Activated naive CD8-positive, alpha-beta T cell treated with anti-CD3 and anti-CD28 coated beads, Interleukin-2, amount 50 U/mL, for 16 hours (primary cell): ENCODE measurements at places on chromosomes 5 and 9.

DNA sequence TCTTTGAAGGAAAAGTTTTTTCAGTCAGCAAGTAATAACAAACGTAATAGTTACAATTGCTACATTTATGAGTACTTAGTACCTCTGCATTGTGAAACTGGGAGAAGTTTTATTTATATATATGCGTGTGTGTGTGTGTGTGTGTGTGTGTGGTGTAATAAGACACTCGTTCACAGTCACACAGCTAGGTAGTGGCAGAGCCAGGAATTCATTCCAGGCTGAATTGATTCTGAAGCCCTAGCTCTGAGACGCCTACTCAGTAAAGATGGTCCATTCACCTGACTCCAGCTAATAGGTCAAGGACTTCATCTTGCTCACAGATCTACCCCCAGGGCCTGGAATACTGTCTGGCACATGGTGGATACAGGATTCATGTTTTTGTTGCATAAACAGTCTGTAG lies 13.6 kb upstream of the CAST start:
- DNase-seq = no peak

DNA sequence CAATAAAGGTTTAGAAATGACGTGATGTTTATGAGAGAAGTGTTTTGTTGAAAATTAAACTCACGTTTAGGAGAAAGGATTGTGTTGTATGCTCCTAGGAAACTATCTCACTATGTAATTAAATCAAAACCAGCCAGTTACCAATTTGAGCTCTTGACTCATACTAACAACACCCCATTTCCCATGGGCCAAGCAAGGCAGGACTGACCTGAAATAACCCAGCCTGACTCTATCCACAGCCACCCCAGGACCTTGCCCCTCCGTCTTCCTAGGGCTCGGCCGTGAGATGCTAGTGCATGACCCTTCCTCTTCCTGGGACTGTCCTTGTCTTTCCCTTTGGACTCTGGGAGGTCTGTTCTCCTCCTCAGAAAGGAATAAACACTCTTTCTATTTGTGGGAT lies 16.4 kb downstream of the TLR4 start:
- DNase-seq = no peak

DNA sequence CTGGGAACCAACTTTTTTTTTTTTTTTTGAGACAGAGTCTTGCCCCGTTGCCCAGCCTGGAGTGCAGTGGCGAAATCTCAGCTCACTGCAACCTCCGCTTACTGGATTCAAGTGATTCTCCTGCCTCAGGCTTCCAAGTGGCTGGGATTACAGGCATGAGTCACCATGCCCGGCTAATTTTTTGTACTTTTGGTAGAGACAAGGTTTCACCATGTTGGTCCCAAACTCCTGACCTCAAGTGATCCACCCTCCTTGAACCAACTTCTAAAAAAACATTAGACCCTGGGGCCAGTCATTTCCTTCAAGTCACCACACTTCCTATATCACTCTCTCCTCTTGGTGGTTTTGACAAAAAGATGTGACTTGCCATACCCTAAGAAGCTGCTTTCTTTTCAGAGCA lies 10.9 kb upstream of the SHROOM1 start:
- no peak for DNase-seq

DNA sequence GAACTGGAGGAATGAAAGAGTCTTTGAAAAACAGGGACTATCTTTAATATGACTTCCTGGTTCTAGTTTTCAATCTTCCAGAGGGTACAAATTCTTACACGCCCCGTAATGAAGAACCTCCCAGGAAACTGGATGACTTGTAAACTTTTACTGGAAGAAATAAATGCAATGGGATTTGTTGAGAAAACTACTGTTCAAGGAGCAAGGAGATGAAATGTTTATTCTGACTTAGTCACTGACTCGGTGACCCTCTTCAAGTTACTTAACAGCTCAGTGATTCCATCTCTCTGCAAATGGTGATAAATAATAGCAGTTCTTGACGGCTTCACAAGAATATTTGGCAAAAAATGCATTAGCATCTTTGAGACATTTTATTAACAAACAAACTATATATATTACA lies 858.6 kb downstream of the PTPRD start:
- no peak for DNase-seq

GRCh38 chr5:8436924-8437323 lies 568.0 kb downstream of the MTRR start:
- DNase-seq = no peak

DNA sequence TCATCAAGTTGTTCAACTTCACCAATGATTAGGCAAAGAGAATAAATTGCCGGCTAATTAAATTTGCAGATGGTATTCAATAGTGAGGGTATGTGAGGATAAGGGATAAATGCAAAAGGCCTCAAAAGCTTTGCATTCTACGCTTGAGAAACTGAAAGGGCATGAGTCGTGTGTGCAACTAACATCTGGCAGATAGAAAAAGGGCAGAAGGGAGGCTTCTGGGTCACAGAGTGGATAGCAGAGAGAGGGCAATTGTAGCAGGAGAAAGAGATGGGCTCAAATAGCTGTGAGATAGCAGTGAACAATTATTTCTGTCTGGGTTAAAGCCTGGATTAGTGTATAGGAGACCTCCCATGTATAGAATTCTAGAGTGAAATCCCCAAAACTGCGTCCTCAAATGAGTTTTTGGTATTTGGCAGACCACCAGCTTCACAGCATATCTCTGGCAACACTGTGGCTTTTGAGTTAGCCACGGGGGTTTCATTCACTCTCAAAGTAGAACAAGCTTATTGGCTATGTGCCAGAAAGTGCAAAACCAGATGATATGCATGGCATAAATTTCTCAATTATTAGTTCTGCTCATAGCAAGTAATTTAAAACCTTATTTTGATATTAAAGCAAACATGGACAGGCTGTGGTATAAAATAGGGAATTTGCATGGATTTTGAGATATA lies 586.3 kb downstream of the BRINP1 start:
- DNase-seq = no peak

GRCh38 chr5:137286025-137286610 lies 213.0 kb downstream of the SPOCK1 start:
- DNase-seq = no peak

- DNase-seq = no peak
Measured at GRCh38 chr5:141814064-141814964, 63.9 kb downstream of the PCDH1 start.

GRCh38 chr5:112257976-112258375 lies 161.1 kb downstream of the EPB41L4A start:
- DNase-seq = no peak

DNA sequence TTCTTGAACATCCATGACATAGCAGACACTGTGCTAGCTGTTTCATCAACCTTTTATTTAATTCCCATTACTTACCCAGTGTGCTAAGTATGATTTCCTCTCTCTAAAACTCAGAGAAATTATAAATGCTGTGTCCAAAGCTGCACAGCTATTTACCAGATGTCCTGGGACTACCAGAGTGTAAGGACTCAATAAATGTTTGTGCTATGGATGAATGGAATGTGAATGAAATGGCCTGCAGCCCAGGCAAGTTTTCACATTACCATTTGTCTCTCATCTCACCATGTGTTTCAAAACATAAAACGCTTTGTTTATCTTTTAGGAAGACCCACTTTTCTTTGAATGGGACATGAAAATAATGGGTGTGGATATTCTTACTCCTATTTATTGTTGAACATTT lies 96.2 kb downstream of the ARHGEF28 start:
- no peak for DNase-seq

- DNase-seq = no peak
Measured at GRCh38 chr5:115423541-115423940, 121.0 kb downstream of the FEM1C start.

GRCh38 chr5:15852217-15852616 lies 327.4 kb downstream of the MARCHF11 start:
- no peak for DNase-seq

GRCh38 chr5:137220523-137220927 lies 278.6 kb downstream of the SPOCK1 start:
- DNase-seq = no peak

DNA sequence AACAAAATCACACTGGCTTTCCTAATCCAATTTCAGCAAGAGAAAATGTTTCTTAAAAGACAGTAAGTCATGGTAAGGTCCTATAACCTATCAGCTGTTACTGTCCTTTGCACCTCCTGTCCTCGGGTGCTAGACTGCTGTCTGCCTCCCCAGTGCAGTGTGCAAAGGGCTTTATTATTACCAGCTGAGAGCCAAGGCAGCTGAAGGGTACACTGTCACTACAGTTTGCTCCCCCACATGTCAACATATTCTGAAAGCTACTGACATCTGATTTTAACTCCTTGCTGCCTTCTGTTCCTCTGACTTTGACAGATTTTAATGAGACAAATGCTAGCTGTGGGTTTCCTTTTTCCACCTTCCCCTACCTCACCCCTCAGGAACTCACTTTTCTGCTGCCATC lies 389.4 kb upstream of the SLC24A2 start:
- DNase-seq = no peak

- no peak for DNase-seq
Measured at GRCh38 chr5:10308844-10309243, 1.1 kb upstream of the CMBL start.

GRCh38 chr9:73174330-73174980 lies 22.8 kb downstream of the ANXA1 start:
- DNase-seq = no peak

GRCh38 chr9:71431931-71432330 lies 310.5 kb upstream of the TRPM3 start:
- no peak for DNase-seq

GRCh38 chr9:131448818-131449217 lies 53.9 kb upstream of the POMT1 start:
- no peak for DNase-seq

- no peak for DNase-seq
Measured at GRCh38 chr9:88835772-88836171, 155.5 kb upstream of the S1PR3 start.

- no peak for DNase-seq
Measured at GRCh38 chr9:6855860-6856259, 98.1 kb downstream of the KDM4C start.

- no peak for DNase-seq
Measured at GRCh38 chr9:107862881-107863280, 373.3 kb upstream of the KLF4 start.

- no peak for DNase-seq
Measured at GRCh38 chr5:95100551-95100950, 184.3 kb downstream of the MCTP1 start.

- DNase-seq = no peak
Measured at GRCh38 chr9:70832492-70832891, 288.9 kb downstream of the TRPM3 start.

DNA sequence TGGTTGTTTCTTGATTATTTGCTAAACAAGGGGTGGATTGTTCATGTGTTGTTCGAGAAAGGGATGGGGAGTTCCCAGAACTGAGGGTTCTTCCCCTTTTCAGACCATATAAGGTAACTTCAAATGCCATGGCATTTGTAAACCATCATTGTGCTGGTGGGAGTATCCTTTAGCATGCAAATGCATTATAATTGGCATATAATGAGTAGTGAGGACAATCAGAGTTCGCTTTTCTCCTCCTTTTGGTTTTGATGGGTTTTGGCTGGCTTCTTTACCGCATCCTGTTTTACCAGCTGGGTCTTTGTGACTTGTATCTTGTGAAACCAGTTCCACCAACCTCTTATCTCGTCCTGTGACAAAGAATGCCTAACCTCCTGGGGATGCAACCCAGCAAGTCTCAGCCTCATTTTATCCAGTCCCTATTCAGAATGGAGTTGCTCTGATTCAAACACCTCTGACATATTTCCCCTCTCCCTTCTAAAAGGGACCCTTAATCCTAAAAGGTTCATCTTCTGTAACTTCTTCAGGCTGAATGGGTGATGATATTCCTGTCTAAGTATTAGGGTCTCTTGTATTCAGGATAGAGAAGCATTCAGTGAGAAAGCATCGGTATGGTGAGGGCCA lies 8.7 kb upstream of the FBN2 start:
- DNase-seq = no peak

DNA sequence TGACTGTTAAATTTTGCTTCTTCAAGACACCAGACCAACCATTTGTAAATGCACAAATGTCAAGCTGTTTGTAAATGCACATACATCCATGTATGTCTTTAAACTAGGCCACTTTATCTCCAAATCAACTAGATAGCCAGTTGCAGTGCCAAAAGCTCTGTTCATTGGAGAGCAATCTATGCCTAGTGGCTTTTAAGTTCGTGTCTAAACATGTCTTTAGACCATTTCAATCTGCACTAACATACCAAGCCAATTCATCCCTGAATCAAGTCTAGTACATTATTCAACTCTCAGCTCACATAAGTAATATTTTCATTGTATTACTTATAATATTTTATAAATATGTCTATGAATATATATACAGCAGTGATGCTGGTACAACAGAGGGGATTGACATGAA lies 985.9 kb downstream of the CDH18 start:
- no peak for DNase-seq

GRCh38 chr5:83530193-83530592 lies 58.6 kb downstream of the VCAN start:
- no peak for DNase-seq

- no peak for DNase-seq
Measured at GRCh38 chr9:84997472-84997871, 327.9 kb downstream of the NTRK2 start.

- DNase-seq = no peak
Measured at GRCh38 chr5:137613554-137614265, 114.6 kb upstream of the SPOCK1 start.

- DNase-seq = no peak
Measured at GRCh38 chr9:114231719-114232449, 76.5 kb downstream of the COL27A1 start.

- no peak for DNase-seq
Measured at GRCh38 chr5:137735555-137736284, at the start of gene KLHL3. Gene KLHL3, minus strand, starts transcription at chr5:137736089. Its CDS starts 443 bp downstream, at chr5:137735646.

- no peak for DNase-seq
Measured at GRCh38 chr5:84257061-84257460, 127.6 kb downstream of the EDIL3 start.

- no peak for DNase-seq
Measured at GRCh38 chr5:142637871-142638270, 48.0 kb downstream of the FGF1 start.

GRCh38 chr5:16669776-16670175 lies 53.0 kb upstream of the RETREG1 start:
- DNase-seq = no peak

DNA sequence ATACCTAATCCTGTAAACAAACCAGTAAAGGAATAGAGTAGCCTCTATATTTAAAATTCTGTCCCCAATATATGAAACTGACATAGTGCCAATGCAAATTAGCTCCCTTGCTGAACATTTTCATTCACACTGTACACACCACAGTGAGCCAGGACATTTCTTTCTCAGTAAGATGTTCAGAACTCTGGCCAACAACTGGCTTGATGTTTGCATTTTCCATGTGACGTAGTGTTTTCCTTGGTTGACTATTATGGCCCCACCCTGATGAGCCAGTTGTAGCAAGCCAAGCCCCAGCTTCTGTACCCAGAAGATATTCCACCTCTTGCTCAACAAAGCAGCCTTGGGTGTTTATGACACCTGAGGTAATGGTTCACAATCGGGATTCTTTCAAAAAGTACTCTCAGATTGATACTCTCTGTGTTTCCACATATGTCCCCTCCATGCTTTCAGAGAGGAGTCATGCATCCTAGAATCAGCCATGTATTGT lies 17.7 kb upstream of the ANXA1 start:
- DNase-seq = no peak
